Stimulated activated CD8-positive, alpha-beta memory T cell treated with anti-CD3 and anti-CD28 coated beads, Interleukin-7, amount 100 ng/mL, for 1 hour (primary cell): ENCODE measurements at places on chromosomes 4 and X.

- no peak for DNase-seq
These were observed 23.0 kb upstream of the HS3ST1 start for GRCh38 chr4:11451716-11452115.

DNA sequence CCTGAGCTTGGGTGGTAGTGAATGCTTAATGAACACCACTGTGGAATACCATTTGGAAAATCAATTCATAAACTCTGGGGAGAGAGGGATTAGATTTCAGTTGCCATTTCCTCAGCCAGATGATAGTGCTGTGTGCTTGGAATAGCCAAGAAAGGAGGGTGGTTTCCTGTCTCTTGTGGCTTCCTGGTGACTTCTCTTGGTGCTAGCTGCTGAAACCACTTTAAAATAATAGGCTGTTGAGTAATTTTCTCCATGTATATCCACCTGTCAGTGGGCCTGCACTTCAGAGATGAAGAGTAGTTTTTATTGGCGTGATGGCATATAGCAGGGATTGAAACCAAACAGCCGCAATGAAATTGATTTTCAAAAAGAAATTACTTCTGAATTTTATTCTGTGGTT, 11.8 kb downstream of the EDA start:
- no peak for DNase-seq

DNA sequence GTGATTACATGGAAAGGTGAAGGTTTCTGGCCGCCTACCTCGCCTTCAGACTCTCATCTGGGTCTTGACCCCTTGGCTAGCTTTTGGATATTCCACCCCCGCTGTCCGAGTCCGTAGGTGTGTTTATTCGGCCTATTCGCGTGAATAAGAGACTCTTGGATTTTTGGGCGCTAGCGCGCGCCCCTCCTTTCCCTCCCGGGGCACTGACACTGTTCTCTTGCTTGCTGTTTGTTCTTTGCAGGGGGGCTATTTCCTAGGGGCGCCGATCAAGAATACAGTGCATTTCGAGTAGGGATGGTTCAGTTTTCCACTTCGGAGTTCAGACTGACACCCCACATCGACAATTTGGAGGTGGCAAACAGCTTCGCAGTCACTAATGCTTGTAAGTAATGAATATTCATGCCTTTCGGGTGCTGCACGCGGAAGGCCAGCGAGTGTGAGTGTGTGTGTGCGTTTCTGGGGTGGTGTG, 932 bp downstream of the GRIA2 start:
- no peak for DNase-seq

DNA sequence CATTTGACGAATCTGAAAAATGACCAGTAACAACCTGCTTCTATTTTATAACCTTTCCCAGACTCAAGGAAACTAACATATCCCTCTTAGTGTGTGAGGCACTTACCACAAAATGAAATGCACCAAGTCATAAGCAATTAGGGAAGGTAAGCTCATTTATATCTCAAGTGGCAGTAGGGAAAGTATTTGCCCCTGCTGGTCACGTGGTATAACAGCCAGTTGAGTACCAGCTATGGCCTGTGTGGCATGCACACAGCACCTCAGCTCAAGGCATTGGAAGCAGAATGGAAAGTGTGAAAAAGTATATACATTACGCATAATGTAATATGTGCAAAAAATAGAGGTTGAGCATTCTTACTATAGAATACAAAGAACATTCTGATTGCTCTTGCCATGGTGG, 178.3 kb upstream of the GYPA start:
- no peak for DNase-seq
